ENCODE measurements at places on chromosomes 1 and 21.

DNA sequence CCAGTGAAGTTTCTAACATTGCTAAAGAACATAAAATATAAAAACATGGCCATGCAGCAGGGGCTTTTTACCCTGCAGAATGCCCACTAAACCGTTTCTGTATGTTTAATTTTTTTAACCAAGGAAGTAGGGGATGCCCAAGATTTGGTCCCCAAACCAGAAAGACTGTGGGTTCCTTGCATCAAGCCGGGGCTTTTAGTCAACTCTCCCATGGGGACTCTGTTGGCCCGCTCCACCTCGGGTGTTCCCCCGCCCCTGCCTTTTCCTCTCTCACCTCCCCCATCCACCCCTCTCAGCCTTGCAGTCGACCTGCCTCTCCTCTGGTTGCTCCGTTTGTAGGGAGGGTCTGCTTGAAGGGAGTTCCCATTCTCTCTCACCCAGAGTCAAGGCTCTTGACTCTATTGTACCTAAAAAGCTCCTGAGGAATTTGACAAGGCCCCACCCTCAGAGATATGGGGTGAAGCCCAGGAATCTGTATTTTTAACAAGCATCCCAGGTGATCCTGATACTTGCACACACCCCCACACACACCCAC lies 117.5 kb downstream of the TOMM20 start:
- peak; percentile 54 for DNase-seq

- no peak for DNase-seq
These were observed 113.1 kb upstream of the COL6A1 start for GRCh38 chr21:45868488-45868887.

DNA sequence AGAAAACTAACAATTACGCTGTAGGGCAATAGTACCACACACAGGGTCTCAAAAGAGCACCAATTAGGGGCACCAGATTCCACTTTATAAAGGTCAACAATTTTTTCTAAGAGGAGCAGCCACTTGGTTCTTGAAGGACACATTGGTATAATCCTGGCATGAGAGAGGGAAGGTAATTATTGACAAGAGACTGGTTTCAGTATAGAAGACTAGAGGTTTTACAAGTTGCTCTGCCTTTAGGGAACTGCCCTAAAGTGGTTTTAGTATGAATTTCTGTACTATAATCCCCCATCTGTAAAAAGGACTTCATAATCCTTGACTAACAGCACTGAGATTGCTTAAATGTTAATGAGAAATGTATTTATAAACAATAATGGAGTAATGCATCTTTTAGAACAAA lies 648.5 kb upstream of the PTBP2 start:
- DNase-seq = no peak

GRCh38 chr1:209443975-209444651 lies 139.4 kb upstream of the CAMK1G start:
- no peak for DNase-seq

- DNase-seq = no peak
These were observed 205.4 kb downstream of the NFIA start for GRCh38 chr1:61287734-61288133.

- no peak for DNase-seq
These were observed 17.7 kb upstream of the TRNAU1AP start for GRCh38 chr1:28535180-28535579.

- no peak for DNase-seq
These were observed 41.2 kb downstream of the CNST start for GRCh38 chr1:246607462-246607861.

DNA sequence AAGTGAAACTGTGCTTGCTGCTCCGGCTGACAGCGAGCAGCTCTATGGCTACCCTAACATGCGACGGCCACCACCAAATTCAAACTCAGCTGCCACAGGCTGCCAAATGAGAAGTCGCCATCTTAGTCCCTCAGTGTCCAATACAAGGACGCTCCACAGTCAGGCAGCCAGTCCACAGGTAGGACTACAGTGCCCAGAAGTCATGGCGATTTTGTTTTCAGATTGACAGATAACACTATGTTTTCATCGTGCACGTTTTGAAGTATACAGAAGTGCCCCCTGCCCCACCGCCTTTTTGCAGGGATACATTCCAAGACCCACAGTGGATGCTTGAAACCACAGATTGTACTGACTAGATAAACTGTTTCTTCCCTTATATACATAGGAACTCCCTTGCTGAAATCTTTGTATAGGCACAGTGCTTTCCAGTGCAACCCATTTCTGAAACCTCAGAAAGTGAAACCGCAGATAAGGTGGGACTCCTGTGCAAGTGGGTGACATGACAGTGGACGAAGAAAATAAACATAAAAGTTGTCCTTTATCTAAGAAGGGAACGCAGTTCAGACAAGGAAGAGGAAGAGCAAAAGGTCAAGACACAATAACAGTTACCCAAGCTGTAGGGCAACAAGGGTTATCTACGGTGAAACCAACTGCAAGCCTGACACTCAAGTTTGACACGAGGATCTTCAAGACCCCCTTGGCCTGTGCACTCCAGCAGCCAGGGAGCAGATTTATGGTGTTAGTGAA lies 52.2 kb downstream of the STX6 start:
- DNase-seq = no peak

GRCh38 chr1:201096041-201096461 lies 16.2 kb downstream of the CACNA1S start:
- DNase-seq = no peak

GRCh38 chr21:35408401-35408800 lies 359.3 kb upstream of the RUNX1 start:
- DNase-seq = no peak

DNA sequence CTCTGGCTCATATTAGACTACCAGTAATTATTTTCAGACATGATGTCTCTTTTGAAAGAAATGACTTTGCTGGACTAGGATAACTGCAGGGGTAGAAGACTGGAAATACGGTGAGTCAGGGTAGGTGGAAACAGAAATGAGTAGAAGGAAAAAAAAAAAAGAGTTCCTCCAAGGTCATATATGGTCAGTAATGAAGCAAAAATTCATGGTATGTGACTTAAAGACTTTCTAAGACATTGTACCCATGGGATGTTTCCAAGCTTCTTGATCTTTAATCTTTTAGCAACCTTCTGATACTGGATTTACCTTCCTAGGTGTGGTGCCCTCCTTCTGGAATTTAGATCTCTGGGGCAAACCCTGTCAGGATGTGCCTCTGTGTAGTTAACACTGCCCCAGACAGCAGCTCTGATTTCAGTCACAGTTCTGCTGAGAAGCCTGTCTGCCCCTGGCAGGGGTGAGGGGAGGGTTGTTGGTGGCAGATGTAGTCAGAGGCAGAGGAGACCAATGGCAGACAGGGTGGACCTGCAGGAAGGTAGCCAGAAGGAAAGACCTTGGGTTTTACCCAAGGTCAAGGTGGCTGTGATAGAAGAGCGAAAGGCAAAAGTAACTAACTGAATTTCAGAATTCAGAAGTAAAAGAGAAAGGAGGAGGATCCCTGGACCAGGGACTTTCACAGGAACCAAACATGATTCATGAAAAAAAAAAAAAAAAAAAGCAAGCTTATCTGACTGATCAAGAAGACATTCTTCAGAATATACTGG lies 44.1 kb upstream of the BCL10 start:
- no peak for DNase-seq

GRCh38 chr1:56808410-56808809 lies 10.8 kb downstream of the FYB2 start:
- DNase-seq = no peak

DNA sequence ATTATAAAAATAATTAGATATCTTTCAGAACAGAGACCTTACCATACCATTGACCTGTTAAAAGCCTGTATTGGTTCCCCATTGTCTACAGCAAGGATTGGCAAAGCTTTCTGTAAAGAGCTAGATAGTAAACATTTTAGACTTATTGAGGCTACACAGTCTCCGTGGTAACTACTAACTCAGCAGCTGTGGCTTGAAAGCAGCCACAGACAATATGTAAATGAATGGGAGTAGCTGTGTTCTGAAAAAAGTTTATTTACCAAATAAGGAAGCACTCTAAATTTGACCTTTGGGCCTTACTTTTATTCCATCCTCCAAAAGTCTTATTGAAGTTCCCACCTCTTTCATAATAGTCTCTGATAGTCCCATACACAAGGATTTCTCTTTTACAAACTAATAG lies 39.7 kb downstream of the NUP210L start:
- DNase-seq = no peak

DNA sequence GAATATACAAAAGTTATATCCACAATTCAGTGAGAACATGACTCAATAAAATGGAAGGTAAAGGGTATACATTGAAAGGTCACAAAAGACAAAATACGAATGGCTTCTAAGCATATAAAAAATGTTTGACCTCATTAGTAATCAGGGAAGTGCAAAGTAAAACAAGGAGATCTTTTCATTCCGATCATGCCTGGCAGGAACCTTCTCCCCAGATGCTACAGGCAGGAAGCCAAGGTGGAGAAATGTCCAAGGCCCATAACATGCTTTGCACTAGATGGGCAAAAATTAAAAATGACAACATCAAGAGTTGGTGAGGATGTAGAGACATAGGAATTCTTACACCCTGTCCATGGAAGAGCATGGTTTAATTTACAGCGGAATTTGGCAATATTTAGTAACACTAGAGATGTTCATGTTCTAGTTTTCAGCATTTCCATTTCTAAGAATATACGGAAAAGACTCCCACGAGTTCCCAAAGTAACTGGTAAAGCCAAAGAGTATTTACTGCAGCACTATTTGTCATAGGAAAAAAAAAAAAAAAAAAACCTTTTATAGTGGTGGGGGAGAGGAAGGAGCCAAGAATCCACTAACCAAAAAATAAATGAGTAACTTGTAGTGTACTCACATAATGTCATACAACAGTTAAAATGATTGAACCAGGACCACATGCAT lies 184.5 kb upstream of the KAZN start:
- DNase-seq = no peak

GRCh38 chr1:216632980-216633379 lies 90.2 kb downstream of the ESRRG start:
- DNase-seq = no peak

GRCh38 chr1:198606020-198606438 lies 32.8 kb upstream of the PTPRC start:
- DNase-seq = no peak

DNA sequence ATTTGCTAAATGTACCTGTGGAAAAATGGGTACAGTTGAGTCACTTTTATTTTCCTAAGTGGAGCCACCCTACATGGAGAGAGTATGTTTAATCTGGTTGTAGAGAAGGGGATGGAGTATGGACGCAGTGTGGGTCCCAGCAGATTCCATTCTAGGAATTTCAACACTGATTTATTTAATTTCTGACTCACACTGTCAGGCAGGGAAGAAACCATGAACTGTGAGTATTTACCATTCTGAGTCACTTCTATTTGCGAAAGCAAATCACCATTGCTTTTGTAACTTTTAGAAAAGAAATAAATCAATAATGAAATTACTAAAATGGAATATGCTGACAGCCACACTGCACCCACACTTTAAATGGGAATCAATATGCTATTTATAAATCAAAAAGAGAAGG lies 339.0 kb downstream of the DSCAM start:
- DNase-seq = no peak

DNA sequence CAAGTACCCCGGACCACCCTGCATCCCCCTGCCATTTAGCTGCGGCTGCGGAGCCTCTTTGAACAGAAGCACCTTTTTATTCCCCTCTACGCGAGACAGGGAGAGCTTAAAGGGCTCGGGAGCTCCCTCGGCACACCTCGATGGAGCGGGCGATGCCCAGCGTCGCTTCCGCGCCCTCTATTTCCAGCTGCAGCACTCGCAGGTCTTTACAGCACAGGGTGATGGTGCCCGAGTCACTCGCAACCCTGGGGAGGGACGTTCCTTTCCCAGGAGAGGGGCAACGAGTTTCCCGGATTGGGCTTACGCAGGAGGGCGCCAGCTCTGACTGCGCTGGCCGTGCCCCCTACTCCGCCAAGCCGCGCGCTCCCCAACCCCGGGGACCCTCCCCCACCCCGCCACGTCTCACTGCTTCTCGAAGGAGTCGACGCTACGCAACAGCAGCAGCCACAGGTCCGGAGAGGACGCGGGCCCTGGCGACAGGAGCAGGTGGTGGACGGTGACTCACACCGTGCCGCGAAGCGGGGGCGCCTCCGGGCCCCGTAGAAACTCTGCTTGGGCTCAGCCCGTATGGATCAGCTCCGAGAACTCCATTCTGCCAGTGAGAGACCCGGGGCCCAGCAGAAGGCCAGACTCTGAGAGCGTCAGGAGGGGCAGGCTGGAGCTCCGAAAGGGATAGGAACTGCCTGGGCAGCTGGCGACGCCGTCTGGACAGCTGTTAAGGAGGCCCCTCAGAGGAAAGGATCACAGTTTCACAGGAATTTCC lies 5.8 kb upstream of the FAM167B start:
- peak; percentile 31 for DNase-seq

- no peak for DNase-seq
These were observed 52.0 kb downstream of the KIF21B start for GRCh38 chr1:200971428-200971903.

GRCh38 chr1:156920233-156921052 lies at the start of gene LRRC71:
Gene LRRC71 (plus strand): TSS chr1:156920632. CDS start chr1:156920804, 172 bp downstream.
- DNase-seq = peak; percentile 39

GRCh38 chr1:207335695-207336363 lies 14.4 kb downstream of the CD55 start:
- no peak for DNase-seq

DNA sequence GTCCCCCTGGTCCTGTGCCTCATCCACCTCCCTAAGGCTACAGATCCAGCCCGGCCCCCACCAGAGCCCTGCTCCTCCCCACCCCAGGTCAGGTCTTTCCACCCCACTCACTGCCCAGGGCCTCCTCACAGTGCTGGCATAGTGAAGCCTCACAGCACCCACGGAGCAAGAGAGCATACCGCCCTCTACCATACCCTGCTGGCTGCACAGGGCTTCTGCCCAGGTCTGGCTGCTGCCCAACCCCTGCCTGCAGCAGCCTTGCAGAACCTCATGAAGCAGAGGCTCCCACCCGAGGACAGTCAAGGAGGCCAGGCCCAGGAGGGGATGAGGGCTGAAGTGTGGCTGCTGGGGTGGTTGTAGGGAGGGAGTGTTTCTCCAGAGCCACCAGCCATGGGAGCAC lies 19.7 kb upstream of the ARF1 start:
- DNase-seq = no peak

DNA sequence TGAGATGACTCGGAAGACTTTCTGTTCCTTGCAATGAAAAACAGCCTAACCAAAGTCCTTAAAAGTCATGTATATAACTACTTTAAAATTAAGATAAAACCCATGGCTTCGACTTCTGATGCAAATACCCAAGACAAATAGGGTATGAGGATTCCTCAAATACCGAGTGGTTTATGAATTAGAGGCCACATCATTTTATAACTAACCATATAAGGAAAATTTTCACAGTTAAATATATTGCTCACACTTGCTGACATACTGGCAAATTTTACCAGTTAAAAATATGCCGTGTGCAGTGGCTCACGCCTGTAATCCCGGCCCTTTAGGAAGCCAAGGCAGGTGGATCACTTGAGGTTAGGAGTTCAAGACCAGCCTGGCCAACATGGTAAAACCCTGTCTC lies 5.4 kb downstream of the RERE start:
- DNase-seq = no peak

- no peak for DNase-seq
These were observed 38.3 kb downstream of the SNAP47 start for GRCh38 chr1:227773558-227773957.

- DNase-seq = no peak
These were observed 60.8 kb downstream of the FASLG start for GRCh38 chr1:172719694-172720138.
